Activated naive CD4-positive, alpha-beta T cell (primary cell): ENCODE measurements at places on chromosomes 4 and X.

DNA sequence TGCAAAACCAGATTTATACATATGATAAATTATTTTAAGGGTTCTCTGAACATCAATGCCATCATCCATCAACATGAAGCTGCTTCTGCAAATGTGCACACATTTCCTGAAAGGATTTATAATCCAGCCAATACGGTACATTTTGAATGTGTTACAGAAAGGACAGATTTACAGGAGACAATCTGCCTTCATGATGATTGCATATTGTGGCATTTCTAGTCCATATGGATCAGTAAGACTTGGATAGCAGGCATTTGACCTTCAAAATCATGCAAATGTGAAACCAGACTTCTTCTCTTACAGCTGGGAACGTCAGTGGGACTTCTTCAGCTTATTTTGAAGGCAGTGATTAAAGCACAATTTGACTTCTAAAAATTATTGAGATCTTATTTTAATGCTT, 217.3 kb upstream of the GK2 start:
- DNase-seq: no peak

DNA sequence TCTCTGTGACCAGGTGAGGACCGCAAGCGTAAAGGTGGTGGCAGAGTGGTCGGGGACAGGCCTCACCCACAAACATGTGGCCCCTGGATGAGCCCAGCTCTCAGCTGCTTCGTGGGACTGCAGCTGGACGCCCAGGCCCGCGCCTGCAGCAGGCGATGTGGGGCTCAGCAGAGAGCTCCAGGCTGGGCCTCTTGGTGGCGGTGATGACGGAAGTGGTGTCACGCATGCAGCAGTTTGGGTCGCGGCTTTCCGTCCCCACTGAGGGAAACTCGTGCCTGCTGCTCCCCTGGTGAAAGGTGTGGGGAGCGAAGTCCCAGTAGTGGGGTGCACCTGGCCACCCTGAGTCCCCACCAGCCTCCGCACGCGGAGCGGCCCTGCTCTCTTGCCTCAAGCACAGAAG, 26.9 kb downstream of the PCGF3 start:
- no peak for DNase-seq

DNA sequence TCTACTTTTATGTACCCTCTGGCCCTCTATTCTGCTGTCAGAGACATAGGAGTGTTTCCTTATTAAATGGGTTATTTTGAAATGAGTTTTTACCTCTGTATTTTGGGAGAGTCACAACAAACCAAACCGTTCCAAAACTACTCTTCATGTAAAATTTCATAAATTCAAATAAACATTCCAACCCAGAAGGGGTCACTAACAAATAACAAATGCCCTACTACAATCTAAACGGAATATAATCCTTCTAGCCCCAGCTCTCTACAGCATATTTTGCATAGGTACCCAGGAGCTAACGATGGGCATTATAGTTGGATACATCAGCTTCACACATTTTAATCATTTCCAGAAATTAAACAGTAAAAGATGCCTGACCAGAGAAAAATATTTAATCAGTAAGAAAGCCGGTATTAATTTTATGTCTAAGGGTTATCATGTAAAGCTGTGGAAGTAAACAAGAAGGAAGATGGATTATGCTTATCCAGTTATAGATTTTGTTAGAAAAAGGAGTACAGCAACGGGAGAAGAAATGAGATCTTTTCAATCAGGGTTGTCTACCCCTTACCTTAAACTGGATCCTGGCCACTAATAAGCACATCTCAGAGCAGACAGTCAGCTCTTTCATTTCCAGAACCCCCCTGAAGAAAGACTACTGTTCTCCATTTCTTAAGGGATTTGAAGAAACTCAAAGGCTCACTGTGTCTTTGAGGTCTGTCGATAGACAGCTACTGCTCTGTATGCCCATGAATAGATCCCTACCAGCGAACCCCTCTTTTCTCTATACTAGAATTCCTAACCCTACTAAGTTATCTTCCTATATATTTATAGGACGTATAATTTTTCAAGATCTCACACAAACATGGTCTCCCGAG, 1.2 kb downstream of the UGDH start:
- DNase-seq: no peak

DNA sequence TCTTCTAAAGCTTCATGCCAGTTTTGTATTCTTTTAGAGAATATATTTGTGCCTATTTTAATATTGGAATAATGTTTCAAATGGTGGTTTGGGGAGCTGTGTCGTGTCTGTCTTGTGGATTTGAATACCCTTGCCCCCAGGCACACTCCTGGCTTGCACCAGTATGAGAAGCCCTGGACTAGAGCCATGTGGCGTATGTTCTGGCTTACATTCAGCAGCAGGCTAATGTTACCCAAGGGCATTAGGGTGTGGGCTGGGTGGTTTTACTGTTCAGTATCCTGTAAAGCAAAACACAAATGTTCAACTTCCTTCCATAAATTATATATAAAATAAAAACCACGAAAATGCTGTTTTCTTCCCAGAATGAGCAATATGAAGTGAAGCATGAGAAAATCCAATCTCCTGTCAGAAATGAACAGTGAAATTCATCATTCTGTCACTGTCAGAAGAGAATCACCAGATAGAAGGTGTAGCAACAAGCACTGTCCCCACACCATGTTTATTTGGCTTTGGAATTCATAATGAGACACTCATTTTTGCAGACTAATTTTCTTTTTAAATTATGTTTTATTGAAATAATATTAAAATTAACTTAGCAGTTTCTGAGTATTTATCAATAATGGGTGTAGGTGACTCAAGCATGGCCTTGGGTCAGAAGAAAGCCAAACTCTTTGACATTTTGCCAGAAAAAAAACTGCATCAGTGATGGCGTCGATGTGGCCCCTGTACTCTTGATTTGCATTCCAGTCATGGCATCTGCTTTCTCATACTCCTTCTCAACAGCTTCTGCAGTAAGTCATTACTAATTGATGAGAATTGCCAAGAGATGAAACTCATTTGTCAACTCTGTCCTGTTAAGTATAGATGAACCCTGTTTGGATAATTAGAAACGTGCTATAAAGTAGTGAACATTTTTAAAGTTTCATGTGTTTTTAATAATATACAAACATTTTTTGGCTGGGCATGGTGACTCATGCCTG, 43.8 kb downstream of the WWC2 start:
- DNase-seq: no peak

GRCh38 chr4:42464550-42465094, 67.3 kb downstream of the SHISA3 start:
- DNase-seq: no peak

GRCh38 chrX:50108264-50108663, 92.5 kb downstream of the AKAP4 start:
- DNase-seq: no peak

- DNase-seq: no peak
Measured at GRCh38 chr4:155530857-155531256, 135.8 kb upstream of the GUCY1A1 start.

- DNase-seq: no peak
Measured at GRCh38 chr4:125735102-125735501, 420.3 kb downstream of the FAT4 start.

- no peak for DNase-seq
Measured at GRCh38 chr4:67051000-67051789, 494.1 kb downstream of the CENPC start.

DNA sequence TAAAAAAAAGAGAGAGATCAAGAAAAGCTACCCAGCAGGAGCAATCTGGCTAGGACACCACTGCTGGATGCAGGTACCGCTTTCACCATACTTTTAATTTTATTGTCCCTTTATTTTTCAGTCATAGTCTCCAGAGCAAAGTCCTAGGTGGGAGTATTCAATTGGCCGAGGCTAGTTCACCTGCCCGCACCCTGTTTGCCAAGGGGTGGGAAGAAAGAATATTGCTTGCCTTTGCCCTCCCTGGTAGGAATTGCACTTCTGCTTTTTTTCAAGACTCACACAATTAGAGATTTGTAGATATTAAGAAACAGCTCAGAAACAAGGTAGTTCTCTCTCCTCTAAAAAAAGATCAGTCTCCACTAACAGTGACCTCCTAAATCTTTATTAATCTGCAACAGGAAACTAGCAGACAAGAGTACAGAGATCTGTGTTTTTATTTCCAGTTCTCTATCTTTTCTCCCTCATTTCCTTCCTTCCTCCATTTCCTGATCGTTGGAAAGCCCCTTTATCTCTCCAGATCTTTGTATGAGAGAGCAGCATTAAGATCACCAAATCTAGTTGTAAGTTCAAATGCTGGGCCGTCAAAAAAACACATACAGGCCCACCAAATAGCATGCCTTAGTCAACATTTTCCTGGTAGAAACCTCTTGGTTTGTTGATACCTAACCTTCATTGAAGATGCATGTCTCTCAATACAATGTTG, 9.4 kb upstream of the RPGR start:
- DNase-seq: no peak

DNA sequence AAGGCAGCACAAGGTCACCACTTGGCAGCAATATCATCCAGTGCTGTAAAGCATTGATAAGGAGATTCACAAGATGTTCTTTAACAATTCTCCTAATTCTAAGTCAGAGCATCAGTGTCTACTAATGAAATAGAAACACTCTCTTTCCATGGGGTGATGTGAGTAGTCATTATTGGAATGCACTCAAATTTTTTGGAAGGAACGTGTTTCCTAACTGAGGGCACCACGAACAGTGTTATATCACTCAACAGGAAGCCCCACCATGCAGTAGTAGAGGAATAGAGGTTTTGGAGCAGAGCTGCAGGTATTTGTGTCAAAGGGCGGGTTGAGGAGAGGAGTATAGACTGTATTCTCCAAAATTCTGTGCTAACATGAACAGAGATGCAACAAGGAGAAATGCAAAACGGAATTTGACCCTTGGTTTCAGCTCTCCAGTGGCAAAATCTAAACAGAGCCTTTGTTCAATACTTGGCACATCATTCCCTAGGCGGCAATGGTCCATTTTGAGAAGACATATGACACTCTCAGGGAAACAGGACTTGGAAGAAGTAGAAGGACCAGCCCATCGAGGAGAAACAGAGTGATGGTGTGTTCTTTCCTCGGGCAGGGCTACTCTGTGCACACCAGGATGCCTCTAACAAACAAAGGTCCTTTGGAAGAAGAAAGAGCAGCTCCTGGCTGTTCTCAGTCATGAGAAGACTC, 98.9 kb downstream of the CPEB2 start:
- no peak for DNase-seq

DNA sequence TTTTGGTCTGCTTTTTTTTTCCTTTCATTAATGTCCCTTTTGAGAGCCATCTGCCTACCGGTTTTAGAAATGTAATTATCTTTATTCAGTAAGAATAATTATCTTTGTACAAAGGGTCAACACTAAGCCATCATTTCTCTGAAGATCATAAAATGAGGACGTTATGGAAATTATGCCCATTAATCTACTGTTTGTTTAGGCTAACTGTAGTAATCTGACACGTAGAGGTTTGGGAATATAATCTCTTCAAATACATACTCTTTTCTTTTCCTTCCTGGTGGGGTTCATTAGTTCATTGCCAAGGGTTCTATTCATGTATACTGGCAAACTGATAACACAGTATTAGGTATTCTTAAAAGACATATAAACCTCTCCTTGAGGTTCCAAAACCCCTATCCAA, 3.8 kb upstream of the HSD17B13 start:
- no peak for DNase-seq

DNA sequence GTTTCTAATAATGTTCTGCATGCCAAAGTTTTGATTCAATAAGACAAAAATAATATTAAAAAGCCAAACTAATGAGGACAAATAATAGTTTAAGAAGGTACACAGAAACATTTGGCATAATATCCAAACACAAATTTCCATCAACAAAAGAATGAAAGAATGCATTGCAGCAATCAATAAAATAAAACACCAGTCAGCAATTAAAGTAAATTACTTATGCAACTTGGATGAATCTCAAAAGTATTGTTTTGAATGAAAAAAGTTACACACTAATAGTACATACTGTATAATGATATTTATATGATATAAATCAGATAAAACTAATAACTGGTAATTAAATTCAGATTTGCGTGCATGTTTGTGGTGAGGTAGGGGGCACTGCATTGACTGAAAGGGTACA, 285.5 kb upstream of the PCDH10 start:
- DNase-seq: no peak

DNA sequence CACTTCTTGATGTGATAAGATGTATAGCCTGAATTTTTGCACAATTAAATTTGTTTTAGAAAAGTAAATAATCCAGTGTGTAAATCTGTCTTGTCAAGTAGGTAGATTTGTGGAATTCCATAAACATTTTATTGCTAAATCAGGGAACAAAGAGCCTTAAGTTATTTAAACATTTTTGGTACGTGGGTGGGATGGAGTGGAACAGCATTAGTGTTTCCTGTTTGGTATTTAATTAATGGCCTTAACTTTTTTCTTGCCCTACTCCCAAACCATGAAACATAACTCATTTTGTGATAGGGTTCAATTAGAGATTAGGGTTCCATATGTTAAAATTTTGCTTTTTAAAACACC, 5.1 kb downstream of the NUDT9 start:
- no peak for DNase-seq

GRCh38 chr4:45453258-45453853, 670.5 kb downstream of the GABRG1 start:
- no peak for DNase-seq

- peak; percentile 39 for DNase-seq
Measured at GRCh38 chrX:103310555-103311398, at the start of gene BEX2. Gene BEX2, minus strand, starts transcription at chrX:103310990. Its CDS starts 1,014 bp downstream, at chrX:103309976.

DNA sequence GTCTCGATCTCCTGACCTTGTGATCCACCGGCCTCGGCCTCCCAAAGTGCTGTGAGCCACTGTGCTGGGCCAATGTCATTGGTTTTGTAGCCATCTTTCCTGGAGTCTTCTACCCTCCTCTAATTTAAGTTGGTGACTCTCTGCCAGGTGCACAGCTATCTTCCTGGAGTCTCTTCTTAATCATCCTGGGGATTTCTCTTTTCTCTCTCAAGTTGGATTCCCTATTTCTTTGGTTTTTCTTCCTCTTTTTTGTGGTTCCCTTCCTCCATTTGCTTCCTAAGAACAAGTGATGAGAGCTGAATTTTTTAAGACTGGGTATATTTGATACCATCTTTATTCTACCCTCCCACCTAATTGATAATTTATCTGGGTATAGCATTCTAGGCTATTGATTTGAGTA, 113.8 kb downstream of the SYNPO2 start:
- DNase-seq: no peak

GRCh38 chrX:139158256-139158655, 372.3 kb upstream of the F9 start:
- DNase-seq: no peak

GRCh38 chr4:139015948-139016471, 429 bp downstream of the NOCT start:
- peak; percentile 22 for DNase-seq

- DNase-seq: no peak
Measured at GRCh38 chr4:112094330-112094729, 50.9 kb upstream of the FAM241A start.

GRCh38 chrX:10945498-10945897, 165.6 kb upstream of the HCCS start:
- no peak for DNase-seq

- no peak for DNase-seq
Measured at GRCh38 chr4:117691572-117692351, 342.5 kb upstream of the NDST3 start.

DNA sequence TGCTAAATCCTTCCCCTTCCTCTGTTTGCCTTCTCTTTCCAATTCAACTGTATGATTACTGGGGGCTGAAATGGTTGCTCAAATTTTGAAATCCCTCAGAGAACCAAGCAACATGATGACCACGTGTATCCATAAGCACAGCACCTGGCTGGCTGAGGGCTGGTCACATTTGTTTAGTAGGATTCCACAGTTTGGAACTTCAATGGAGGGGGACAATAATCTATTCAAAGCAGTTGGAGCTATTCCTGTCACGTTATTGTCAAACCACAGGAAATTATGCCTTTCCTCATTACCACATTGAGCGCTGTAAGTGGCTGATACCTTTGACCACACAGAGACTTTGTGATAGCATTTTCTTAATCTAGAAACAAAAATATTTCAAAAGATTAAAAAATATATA, 7.0 kb downstream of the TMSB4X start:
- DNase-seq: no peak
